ENCODE measurements at places on chromosomes 11 and 22.

- no peak for DNase-seq
Observed at GRCh38 chr11:64531906-64532312, 59.1 kb upstream of the SLC22A12 start.

- DNase-seq = no peak
Observed at GRCh38 chr11:73217131-73217809, 811 bp upstream of the P2RY2 start.

GRCh38 chr11:95832763-95833162 lies 42.5 kb downstream of the CEP57 start:
- DNase-seq = no peak

GRCh38 chr11:102833731-102834130 lies 9.7 kb downstream of the MMP3 start:
- DNase-seq = no peak

- no peak for DNase-seq
Observed at GRCh38 chr11:2881981-2882375, 3.6 kb downstream of the CDKN1C start.

DNA sequence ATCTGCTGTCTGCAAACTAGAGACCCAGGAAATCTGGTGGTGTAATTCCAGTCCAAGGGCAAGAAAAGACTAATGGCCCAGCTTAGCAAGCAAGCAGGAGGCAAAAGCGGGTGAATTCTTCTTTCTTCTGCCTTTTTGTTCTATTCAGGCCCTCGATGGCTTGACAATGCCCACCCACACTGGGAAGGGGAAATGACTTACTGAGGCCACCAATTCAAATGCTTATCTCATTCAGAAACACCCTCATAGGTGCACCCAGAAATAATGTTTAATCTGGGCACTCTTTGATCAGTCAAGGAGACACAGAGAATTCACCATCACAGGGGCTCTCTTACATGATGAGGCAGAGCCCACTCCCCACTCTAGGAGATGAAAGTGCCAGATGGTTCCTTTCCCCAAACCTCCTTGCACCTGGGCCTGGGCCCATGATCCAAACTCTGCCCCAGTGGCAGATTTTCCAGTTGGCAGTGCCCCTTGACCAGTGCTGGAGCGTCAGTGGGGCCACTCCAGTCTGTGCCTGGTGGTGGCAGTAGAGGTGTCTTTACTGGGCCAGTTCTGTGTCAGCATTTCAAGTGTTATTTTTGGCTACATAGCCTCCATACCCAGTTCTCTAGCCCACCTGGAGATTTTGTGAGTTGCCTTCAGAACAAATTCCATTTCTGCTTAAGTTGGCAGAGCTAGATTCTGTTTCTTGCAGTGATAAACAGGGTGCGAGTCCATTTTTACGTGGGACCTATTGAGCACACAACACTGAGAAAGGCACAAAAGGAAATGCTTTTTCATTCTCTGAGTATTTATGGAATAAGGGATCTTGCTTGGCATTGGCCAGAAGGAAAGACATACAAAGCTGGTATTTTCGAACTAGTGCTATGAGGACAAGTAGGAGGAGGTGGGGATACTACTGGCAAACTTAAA lies 7.5 kb downstream of the ELMOD1 start:
- no peak for DNase-seq

DNA sequence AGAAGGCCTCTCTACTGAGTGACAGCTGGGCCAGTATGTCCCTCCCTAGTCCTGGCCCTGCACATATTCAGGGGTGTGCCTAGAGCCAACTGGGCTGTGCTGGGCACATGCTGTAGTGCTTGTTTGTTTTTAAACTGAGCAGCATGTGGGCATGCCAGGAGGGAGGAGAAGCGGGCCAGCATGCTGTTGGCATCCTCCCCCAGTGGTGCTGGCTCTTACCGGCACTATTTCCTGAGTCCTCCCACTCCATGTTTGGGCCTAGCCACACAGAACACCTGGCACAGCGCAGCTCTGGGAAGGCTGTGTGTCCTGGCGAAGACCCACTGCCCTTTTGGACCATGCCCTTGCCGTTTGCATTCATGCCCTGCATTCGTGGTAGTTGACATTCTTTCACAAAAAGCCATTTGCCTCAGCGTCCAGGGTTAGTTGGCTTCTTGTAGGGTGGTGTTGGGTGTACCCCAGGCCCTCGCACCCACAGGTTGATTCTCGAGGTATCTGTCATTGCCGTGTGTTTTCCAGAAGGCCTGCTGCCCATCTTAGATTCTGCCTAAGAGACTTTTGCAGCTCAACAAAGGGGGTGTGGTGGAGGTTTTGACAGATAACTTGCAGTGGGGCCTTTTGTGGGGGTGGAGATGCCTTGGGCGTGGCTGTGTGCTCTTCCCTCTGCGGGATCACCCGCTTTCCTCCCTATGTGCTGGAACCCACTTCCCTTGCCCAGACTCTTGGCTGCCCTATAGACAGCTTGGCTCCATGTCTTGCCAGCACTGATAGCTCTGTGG lies 13.6 kb downstream of the DGCR8 start:
- no peak for DNase-seq

GRCh38 chr11:128512474-128512996 lies 74.8 kb downstream of the ETS1 start:
- no peak for DNase-seq

DNA sequence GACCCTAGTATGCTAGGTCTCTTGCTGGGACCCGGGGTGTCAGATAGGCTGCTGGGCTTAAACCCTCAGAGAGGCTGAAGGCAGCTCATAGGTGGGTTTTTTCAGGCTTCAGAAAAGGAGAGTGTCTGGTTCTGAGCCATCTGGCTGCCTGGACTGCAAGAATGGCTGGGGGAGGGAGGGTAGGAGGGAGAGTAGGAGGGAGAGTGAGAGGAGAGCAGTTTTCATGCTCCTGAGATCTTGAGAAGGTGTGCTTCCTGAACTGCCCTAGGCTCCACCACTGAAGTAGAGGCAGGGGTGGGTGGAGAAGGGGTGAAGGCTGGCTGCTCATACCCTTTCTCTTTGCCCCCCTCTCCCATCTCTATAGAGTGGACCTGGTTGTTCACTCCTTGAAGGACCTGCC lies 4.6 kb downstream of the HMBS start:
- no peak for DNase-seq

GRCh38 chr11:134388590-134388989 lies 23.5 kb downstream of the B3GAT1 start:
- DNase-seq = peak; percentile 53
